ENCODE measurements at places on chromosomes 12 and 14.

DNA sequence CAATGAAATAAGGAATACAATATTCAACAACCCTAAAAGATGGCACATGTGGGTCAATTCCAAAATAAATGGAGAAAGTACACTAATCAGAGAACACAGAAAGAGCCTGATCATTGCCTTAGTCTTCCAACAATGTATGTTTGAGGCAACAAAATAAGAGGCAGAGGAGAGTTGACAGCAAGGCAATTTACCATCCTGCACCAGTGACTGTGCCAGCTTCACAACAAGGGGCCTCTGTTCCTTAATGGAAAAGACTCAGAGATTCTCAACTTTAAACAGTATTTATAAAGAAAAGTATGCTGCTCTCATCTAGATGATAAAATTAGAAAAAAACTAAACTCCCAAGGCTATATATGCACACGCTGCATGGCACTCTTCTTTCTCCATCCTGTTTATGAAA lies 25.9 kb downstream of the EPS8 start:
- DNase-seq = no peak

DNA sequence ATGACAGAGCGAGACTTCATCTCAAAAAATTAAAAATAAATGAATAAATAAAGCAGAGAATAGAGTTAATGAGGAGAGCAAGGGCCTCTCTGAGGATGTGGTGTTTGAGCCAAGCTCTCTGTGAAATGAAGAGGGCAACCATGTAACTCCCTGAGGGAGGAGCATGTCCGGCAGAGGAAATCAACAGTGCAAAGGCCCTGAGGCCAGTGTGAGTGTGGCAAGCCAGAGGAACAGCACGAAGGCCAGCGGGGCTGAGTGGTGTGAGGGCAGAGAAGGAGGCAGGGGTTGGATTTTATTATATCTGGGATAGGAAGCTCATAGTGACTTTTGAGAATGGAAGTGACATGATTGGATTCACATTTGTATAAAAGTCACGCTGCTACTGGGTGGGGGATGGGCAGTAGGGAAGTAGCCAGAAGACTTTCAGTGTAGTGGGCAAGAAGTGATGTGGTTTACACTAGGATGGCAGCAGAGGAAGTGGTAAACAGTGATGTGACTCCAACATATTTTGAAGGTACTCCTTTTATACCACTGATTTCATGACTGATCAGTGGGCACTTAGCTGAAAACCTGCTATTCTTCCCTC lies 10.3 kb upstream of the LRP1-AS start:
- no peak for DNase-seq

DNA sequence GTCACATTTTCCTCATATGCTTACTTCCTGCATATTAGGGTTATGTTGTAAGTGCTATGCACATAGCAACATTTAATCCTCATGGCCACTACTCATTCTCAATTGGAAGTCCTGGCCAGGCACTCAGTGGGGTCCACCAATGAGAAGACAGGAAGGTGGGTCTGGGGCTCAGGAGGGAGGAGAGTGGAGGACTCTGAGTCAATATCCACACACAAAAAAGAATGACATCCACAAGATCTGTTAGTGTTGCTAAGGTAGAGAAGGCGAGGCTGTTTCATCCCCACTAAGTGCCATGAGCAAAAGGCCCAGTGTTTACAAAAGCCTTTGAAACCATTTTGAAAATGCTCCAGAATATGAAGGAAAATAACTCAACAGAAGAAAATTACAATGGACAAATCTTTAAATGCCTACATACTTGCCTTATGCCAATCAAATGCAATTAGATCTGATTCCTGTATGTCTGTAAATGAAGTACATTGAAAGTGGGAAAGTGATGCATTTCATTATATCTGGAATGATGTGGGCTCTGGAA lies 53.9 kb downstream of the EID3 start:
- no peak for DNase-seq

DNA sequence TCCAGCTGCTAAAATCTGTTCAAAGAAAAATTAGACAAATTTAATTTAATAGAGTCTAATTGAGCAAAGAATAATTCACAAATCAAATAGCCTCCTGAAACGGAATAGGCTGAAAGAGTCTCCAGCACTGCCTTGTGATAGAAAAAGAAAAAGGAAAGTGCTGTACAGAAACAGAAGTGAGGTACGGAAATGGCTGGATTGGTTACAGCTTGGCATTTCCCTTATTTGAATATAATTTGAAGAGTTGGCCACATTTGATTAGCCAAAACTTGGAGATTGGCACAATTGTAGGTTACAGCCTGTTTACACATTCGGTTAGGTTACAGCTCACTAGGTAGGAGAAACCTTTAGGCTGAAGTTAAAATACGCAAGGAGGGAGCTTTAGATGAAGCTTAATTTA lies 24.8 kb upstream of the PCED1B start:
- no peak for DNase-seq

DNA sequence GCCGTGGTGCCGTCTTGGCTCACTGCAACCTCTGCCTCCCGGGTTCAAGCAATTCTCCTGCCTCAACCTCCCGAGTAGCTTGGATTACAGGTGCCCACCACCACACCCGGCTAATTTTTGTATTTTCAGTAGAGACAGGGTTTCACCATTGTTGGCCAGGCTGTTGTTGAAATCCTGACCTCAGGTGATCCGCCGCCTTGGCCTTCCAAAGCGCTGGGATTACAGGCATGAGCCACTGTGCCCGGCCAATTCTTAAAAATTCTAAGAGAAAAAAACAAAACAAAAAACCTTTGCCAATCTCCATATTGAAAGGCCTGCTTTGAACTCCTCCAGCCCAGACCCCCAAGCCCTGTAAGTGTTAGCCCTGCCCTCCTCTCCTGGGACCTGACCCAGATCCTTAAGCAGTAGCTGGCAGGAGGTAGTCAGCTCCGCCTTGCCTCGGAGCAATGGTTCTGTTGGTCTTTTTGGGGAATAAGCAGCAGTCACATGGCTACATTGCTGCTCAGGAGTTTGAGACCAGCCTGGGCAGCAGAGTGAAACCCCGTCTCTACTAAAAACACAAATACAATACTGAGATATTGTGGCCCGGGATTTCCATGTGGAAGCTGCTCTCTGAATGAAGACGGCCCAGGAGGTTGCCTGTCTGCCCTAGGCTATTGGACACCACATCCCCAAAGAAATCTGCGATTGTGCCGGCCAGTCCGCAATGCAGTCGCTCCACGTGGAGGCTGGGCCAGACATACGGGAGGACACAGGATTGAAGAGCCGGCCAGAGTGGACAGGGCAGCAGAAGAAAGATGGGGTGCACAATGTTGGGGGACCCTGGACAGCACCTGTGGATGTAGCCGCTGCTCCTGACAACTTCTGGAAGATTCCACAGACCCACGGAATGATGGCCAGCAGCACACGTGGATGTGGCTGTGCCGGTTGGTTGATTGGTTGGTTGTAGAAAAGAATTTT lies 28.8 kb upstream of the BEGAIN start:
- no peak for DNase-seq

DNA sequence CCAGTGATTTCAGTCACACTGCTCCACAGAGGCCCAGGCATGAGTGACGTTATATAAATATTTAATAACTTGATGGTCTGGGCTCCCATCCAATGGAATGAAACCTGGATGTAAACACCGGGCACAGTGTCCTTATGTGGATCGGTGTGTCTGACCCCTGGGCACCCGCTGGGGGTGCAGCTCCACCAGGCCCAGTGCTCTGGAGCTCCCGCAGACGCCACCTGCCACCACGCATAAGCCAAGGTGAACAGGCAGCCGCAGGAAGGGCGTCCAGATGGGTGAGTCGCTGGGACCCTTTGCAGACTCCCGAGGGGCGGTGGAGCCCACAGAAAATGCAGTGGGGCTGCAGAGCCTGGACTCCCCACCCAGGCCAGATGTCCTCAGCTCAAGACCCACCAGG lies 121.6 kb downstream of the SCARB1 start:
- no peak for DNase-seq

- no peak for DNase-seq
Measured at GRCh38 chr12:55789171-55789570, 28.4 kb downstream of the SARNP start.

GRCh38 chr14:65210118-65210821 lies 108.0 kb upstream of the MAX start:
- no peak for DNase-seq

DNA sequence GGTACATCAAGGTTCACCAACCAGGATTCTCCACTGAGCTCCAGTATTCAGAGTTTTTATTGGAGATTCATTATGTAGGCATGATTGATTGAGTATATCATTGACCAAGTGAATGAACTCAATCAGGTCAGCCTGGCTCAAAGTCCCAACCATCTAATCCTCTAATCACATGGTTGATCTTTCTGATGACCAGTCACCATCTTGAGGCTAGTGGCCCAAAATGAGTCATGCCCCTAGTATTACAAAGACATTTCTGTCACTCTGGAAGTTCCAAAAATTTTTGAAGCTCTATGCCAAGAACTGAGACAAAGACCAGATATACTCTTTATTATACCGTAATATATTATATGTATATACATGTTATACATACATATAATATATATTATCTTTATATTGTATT lies 75.9 kb upstream of the ATF7IP start:
- DNase-seq = no peak

GRCh38 chr12:125688223-125688622 lies 623.0 kb downstream of the AACS start:
- no peak for DNase-seq

- DNase-seq = no peak
Measured at GRCh38 chr12:26845057-26845666, 12.2 kb upstream of the ITPR2 start.

GRCh38 chr12:3532931-3533702 lies 42.1 kb downstream of the PRMT8 start:
- DNase-seq = no peak

GRCh38 chr14:71261206-71261605 lies 353.9 kb downstream of the PCNX1 start:
- no peak for DNase-seq

DNA sequence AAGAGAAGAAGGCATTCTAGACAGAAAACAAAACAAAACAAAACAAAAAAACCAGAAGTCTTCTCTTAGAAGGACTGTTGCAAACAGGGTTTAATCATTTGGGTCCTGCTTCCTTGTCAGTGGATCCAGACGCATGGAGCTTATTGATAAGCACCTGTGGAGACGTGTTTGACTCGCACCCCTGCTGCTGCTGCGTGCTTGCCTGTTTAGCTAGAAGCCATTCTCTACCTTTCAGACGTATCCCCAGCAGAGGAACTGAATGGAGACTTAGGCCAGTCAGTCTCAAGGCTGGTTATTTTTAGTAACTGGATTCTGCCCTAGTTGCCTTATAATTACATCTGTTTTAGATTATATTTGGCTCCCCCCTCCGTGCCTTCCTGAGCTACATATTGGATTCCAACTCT lies 186.1 kb upstream of the EEA1 start:
- DNase-seq = no peak

DNA sequence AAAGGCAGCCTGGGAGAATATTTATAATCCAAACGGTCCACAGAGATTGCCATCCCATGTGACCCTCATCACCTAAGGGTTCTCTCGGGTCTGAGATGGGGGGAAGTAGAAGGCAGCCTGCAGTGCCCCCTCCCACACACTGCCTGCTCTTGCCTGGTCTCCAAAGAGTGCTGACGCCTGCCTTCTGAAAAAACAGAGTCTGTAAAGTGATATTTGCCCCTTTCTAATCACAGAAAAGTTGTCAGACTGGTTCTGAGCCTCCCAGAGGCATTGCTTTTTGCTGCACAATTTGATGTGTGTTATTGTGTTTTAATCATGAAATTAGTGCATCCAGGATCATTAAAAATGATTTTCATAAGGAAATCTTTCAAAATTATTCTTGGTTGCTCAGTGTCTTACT lies 59.2 kb downstream of the TMEM30B start:
- no peak for DNase-seq

DNA sequence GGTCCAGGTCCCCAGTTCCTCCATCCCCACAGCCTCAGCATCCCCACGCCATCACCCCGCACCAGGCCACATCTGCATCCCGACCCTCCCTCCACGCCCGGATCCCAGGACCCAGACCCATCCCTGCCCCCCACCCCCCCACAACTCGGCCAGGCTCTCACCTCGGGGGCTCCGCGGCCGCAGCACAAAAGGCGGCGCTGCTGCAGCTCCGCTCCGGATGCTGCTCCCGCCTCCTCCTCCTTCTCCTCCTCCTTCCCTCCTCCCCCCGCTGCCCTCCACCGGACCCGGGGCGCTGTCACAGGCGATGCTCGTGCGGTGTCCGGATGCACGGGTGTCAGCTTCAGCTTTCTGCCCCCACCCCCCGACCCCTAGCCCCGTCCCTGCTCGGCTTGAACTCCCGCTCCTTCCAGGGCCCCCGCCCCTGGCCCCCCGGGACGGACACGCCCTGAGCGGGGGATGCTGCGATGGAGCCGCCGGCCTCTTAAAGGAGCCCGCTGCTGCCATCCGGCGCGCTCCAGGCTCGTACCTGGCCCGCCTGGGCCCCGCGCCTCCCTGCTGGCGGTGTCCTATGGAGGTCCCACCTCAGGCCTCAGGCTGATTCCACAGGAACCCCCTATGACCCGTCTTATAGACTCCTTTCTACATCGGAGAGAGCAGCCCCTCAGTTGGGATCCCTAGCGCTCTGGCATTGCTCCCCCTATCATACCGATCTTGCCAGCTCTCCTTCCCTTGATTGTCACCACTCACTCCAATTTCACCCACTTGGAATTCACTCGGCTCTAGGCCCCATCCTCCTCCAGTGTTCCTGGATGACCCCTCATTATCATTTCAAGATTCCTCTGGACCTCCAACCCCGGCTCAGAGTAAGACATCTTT lies at the start of gene MAP3K12:
Gene MAP3K12, minus strand, starts transcription at position 193 of the 876 bp plus-strand sequence. CDS start 12,067 bp downstream, outside the sequence.
- no peak for DNase-seq

- DNase-seq = no peak
Measured at GRCh38 chr12:104750061-104750460, 208.0 kb downstream of the SLC41A2 start.

DNA sequence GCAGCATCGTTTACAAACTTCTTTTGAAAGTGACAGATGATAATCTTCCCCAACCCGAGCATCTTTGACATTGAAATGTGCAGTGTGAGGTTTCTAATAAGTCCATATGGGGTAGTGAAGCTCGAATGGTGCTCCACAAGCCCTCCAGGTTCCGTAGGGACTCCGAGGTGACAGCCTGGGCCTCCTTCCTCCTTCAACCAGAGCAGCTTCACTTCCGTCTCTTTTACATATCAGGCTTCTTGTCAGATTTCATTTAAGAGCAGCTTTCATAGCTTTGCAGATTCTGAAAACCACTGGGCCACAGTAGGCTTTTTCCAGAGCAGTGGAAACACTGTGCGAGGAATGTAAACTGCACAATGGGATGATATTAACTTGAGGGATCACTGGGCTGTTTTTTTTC lies 103.6 kb upstream of the CPM start:
- DNase-seq = no peak

DNA sequence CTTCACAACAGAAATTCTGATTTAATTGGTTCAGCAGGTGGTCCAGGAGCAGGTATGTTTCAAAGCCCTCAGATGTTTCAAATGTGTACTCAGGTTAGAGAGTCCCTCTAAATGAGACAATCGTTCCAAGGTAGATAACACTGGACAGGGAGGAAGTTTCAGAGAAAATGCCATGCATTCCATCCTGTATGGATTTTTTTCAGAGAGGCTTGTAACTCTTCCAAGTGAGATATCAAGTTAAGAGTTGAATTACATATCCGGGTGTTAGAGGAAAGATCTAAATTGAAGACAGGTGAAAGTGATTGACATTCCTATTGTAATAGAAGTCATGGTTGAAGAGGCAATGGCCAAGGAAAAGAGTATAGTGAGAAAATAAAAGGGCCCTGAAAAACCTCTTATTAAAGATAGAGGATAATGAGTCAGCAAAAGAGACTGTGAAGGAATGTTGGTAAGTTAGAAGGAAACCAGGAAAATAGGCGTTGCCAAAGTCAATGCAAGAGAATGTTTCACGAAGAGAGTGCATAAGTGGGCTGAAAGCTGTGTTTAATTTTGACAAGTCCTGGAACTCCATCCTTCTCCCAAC lies 105.8 kb downstream of the BMP4 start:
- no peak for DNase-seq

All from cortex of kidney (tissue), 1 donor.